ENCODE measurements at places on chromosomes 12 and 14.

- DNase-seq, result no peak
These were observed 1.8 kb downstream of the PHC1 start for GRCh38 chr12:8916154-8916553.

- DNase-seq, result no peak
These were observed 17.1 kb downstream of the POMT2 start for GRCh38 chr14:77303417-77304156.

- no peak for DNase-seq
These were observed 164.0 kb downstream of the METTL25 start for GRCh38 chr12:82522285-82522684.

GRCh38 chr12:20342111-20342510 is 26.2 kb upstream of the PDE3A start:
- DNase-seq, result no peak

- DNase-seq, result no peak
These were observed 18.0 kb upstream of the MYO1H start for GRCh38 chr12:109329686-109330085.

DNA sequence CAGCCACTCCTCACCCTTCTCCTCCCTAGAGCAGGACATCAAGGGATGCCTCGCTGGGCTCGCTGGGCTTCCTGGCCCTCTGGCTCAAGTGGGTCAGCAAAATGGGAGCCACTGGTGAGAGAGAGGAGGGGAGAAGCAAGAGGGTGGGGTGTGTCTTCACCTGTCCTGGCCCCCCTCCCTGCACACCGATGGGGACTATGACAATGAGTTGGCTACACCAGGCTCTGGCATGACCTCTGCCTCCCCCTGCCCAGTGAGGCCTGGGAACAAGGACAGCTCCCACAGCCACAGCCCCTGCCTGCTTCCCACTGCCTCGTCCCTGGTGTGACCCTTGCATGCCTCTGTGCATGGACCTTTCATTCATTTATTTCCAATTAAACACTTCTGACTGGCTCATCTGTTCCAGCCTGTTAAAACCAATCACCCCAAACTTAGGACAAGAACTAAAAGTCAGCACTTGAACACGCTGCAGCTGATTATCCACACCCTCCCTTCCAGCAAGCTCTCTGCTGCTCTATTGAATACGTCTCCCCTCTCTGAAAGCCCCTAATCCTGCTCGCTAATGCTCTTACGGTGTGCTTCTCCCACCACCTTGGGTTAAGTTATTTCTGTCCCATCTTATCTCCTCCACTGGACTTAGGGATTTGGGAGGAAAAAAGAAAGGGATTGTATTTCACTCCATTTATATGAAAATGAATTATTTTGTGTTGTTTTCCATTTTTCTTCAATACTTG is 5.8 kb upstream of the PPP2R5C start:
- no peak for DNase-seq

DNA sequence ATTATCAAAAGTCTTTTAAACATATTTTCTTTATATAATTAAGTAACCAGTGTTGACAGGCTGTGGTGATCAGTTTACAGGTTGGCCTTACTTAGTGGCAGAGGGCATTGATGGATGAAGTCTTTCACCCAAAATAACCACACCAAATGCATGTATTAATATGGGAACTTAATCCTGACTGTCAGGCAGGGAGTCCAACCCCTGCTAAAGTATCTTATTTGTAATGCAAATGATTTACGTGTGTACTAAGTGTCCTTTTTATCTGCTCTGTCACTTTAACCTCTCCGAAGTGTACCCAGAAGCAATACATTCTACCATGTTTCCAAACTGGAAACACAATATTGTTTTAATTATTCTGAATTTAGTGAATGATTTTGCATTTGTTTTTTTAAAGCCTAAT is 1.4 kb downstream of the MYBPC1 start:
- DNase-seq, result no peak

- no peak for DNase-seq
These were observed 28.2 kb upstream of the SNAPC1 start for GRCh38 chr14:61733972-61734371.

DNA sequence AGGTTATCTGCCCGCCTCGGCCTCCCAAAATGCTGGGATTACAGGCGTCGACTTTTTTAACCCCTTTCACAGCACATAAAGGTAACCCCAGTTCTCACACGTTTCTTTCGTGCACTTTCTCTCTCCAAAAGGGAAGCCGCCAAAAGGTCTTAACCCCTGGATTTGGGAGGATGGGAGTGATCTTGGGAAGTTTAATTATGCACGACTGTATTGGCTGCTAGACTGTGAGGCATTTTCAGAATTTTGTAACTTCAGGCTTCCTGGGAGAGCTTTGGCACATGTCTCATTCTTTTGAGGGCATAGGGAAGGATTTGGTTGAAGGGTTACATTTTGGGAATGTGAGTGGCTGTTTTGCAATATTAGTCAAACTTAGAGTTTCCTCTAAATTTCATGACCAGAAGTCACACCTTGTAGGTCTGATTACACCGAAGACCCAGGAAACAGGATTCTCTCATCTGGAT is 1.4 kb upstream of the SMARCC2 start:
- no peak for DNase-seq

- no peak for DNase-seq
These were observed 337.3 kb upstream of the TMPO start for GRCh38 chr12:98178126-98178525.

DNA sequence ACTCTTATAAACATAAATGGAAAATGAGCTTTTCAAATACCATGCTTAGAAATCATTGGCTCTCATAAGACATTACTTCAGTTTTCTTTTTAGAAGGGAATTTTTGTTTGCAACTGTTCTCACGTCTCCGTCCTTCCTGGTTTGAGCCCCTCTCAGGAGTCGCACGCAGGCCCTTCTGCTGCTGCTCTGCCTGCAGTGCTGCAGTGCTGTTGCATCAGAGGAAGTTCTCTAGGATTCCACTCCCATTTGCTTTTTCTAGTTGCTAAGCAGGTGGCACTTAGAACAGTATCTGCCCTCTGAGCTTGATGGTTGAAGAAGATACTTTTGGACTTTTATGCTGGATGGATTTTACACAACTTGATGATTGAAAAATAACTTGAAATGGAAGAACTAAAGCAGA is 70.8 kb downstream of the SCN8A start:
- no peak for DNase-seq

DNA sequence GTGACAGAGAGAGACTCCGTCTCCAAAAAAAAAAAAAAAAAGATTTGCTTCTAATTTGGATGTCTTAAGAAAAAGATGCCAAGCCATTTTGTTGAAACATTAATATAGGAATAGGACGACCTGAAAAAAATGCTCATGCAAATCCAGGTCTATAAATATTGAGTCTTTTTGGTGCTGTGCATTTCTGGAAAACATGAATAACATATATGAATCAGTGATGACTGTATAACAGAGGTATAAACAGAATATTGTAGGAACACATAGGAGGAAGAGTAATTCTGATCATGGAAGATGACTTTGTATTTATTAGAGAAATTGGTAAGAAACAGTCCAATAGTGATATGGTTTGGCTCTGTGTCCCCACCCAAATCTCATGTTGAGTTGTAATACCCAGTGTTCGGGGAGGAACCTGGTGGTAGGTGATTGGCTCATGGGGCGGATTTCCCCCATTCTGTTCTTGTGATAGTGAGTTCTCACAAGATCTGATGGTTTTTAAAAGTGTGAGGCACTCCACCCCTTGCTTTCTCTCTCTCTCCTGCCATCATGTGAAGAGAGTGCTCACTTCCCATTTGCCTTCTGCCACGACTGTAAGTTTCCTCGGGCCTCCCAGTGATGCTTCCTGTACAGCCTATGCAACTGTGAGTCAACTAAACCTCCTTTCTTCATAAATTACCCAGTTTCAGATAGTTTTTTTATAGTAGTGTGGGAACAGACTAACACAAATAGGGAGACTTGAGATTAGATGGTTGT is 3.0 kb upstream of the SRSF5 start:
- no peak for DNase-seq

DNA sequence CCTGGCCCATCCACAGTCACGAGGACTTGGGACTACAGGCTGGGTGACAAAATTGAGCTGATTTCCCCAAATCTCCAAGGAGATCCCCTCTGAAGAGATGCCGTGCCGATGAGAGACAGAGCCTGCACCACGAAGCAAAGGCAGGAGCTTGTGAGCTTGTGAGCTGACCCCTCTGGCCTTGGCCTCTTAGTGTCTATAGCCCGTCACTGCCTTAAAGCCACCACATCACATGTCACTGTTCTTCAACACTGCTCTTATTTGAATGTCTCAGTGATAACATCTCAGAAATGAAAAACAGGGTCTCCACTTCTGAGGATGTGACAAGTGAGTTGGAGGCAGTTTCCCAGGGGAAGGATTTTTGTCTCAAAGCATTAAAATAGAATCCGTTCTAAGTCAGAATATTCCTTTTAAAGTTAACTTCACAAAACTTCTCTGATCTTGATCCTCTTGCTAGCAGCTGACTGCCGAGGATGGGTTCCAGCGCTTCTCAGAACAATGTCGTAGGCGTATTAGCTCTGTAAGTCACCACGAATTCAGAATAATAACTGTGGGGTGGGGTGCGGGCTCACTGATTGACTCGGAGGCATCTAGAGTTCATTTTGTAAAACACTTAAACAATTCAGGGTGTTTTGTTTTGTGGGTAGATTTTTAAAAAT is 37.5 kb downstream of the CHST11 start:
- DNase-seq, result peak; percentile 63

GRCh38 chr14:63951429-63951828 is 98.6 kb downstream of the SYNE2 start:
- DNase-seq, result no peak

GRCh38 chr14:79037106-79037505 is 866.9 kb downstream of the NRXN3 start:
- no peak for DNase-seq

DNA sequence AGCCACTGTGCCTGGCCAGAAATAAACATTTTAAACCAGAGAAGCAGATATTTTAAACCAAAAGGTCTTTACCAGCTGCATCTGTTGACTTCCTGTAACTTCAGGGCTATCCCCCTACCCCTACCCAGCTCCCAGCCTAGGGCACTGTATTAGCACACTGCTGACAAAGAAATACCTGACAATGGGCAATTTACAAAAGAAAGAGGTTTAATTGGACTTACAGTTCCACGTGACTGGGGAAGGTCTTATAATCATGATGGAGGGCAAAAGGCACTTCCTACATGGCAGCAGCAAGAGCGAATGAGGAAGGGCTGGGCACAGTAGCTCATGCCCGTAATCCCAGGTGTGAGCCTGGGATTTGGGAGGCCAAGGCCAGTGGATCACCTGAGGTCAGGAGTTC is 26.0 kb downstream of the GEMIN2 start:
- DNase-seq, result no peak

- no peak for DNase-seq
These were observed 6.7 kb upstream of the SLC25A29 start for GRCh38 chr14:100312877-100313400.

GRCh38 chr14:73718418-73719251 is 4.5 kb upstream of the PNMA1 start:
- DNase-seq, result no peak

GRCh38 chr12:53625946-53626701 is at the start of gene ATF7:
Gene ATF7, minus strand, starts transcription at chr12:53626382. Its CDS starts 25,382 bp downstream, at chr12:53601000.
- DNase-seq, result peak; percentile 99

All from activated naive CD4-positive, alpha-beta T cell treated with anti-CD3 and anti-CD28 coated beads, Interleukin-2, amount 10 ng/mL, durations not matched to agents 7 days and 5 days (primary cell).